ENCODE measurements at places on chromosomes 4 and X.

DNA sequence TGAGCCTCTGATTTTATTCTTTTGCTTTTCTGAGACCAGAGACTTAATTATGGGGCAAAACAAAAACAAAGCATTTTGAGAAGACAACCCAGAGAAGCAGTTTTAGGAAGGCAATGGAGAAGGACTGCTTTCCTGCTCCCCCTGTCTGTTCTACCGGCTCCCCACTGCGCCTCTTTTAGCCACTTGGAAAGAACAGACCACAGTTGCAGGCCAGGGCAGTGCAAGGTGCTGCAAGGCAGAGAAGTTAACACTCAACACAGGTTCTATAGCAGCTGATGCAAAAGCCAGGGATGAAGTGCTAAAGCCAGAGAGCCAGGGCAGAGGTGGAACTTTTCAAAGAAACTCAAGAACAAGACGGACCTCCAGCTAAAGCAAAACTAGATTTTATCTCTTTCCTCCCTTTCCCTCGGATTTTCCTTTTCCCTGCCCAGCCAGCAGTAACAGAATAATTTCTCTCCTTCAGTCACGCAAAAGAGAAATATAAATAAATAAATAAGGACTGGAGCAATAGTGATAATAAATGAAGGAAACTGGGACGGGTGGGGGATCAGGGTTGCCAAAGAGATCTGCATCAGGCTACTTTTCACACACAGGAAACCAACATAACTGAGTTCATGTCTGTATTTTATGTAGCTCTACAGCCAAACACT lies 10.4 kb downstream of the SH3RF1 start:
- no peak for DNase-seq

DNA sequence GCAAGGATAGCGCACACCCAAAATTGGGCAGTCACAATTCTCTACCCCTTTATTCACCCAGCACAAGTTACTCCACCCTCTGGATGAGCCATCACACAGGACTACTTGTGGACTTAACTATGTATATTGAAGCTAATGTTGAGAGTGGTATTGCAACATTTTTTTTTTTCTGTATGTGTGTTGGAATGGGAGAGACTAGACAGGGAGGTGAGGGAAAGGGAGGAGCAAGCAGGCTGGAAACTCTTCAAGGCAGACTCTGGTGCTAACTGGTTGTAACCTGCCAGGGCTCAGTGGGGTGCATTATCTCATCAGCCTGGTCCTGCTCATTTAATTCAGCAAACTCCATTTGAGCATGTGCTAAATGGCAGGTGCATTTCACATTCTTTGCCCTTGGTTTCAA lies 18.4 kb upstream of the CWH43 start:
- no peak for DNase-seq

DNA sequence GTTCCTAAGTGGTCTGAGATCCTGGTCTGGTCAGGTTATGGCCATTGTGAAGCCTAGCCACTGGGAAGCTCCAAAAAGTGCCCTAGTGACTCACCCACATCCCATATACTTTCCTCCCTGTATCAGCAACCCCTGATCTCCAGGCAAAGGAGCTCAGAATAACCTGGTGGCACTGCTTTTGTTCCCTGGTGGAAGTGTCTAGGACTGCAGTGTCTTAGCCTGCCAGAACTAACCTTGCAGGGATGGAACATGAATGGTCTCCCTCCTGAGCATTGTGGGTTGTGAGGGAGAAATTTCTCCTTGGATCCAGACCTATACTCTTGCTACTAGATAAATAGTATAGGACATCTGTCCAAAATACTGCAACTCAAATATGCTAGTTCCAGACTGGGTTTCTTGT lies 27.9 kb upstream of the WDR1 start:
- no peak for DNase-seq

GRCh38 chr4:131337936-131338335 lies 1811.2 kb upstream of the PCDH10 start:
- no peak for DNase-seq

- DNase-seq: peak; percentile 4
Observed at GRCh38 chr4:22668301-22668700, 24.4 kb upstream of the GBA3 start.

Data from ACHN (cell line).